Thoracic aorta (tissue), 2 donors: ENCODE measurements at places on chromosomes 16 and 17.
A peak's percentile ranks its signal among the peaks of the same experiment; 100 is the strongest.

GRCh38 chr17:6643451-6644125 is 2.7 kb downstream of the TXNDC17 start:
- H3K27ac ChIP-seq = no peak overlapping the region
- peaks cover 7% of the 10 kb centered on the region for H3K36me3 ChIP-seq
- peaks cover 7% of the 10 kb centered on the region for H3K4me1 ChIP-seq
- no peak for DNase-seq
- no peaks in the 10 kb centered on the region for H3K27me3 ChIP-seq

DNA sequence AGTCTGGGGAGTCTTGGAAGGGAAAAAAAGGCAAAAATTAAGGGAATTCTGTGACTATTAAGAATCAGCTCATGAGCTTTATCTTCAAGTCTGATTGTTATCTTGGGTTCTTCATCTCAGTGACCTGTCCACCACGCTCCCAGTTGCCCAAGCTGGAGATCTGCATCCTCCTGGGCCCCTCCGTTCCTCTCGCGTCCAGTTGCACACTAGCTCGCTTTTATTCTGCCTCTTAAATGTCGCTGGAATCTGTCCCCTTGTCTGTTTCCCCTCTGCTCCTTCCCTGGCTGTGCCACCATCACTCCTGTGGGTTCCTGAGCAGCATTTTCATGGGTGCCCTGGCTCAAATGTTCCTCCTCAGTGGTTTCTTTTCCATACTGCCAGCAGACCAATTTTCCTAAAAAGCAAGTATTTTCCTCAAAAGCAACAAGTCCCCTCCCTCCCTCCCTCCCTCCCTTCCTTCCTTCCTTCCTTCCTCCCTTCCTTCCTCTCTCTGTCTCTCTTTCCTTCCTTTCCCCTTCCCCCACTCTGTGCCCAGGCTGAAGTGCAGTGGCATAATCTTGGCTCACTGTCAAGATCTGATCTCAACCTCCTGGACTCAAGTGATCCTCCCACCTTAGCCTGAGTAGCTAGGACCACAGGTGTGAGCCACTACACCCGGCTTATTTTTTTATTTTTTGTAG is 1.4 kb downstream of the ENDOV start:
- H3K36me3 ChIP-seq = no peaks in the 10 kb centered on the region
- peaks cover 19% of the 10 kb centered on the region for H3K4me1 ChIP-seq
- no peak overlapping the region for H3K27ac ChIP-seq
- no peak for DNase-seq
- H3K4me3 ChIP-seq = peak overlapping the region; percentile 96
- no peaks in the 10 kb centered on the region for H3K27me3 ChIP-seq

DNA sequence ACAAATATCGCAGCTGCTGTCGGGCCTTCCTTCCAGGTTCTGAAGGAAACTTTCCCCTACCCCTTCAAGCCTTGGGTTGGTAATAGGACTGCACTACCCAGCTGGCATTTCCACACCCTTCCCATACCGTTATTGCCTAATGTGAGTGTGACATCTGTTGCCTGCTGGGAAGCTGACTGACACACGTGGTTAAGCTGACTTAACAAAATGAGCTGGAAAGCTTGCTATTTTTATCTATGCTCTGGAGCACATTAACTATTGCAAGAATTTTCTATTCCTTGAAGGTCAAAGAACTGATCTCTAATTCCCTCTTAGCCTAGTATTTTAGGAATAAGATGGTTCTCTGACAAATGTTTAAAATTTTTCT is 79.5 kb downstream of the PMP22 start:
- no peaks in the 10 kb centered on the region for H3K27me3 ChIP-seq
- no peak overlapping the region for H3K27ac ChIP-seq
- H3K36me3 ChIP-seq = no peaks in the 10 kb centered on the region
- no peaks in the 10 kb centered on the region for H3K4me1 ChIP-seq

DNA sequence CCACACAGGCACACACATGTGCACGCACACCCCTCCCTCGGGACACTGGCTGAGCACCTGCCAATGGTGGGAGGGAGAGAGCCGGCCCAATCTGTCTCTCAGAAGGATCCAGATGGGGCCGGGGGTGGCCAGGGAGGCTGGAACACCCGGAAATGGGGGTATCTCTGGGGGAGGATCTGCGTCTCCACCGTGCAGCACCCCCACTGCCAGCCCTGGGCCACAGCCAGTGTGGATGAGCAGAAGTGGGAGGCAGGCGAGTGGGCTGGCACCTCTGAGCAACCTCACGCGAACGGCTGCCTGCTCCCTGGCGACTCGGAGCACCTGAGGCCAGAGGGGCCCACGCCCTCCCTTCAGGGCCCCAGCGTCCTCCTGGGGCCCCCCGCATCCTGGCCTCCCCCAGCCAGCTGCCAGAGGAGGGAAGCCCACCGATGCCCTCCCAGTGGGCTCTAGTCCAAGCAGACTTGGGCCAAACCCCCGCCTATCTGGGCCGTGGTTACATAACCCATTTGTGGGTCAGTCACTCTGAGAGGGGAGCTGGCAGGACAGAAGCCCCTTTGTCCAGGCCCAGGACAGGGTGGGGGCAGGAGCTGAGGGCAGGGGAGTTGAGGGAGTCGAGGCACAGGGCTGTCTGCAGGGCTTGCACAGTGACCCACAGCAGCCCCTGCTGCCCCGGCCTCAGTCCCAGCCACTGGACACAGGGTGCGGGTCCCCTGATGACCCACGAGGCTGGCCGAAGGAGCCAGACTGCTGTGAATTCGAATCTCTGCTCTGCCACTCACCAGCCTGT is 5.6 kb downstream of the CASKIN1 start:
- no peak for DNase-seq
- no peaks in the 10 kb centered on the region for H3K36me3 ChIP-seq
- no peak overlapping the region for H3K4me3 ChIP-seq
- H3K4me1 ChIP-seq = peaks cover 5% of the 10 kb centered on the region

DNA sequence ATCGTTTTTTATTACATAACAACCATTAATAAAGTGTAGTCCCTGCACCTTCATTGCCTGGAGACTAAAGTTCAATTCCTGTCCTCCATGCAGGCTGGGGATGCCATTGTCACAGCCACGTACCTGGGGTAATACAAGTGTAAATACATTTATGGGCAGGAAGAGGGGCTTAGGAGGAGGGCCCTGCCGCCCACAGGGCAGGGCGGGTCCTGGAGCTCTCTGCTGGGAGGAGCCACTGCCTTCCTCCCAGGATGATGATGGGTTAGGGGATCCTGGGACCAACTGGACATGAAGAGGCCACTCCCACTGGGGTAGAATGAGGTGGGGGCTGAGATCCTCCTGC is 44.1 kb upstream of the SLC38A10 start:
- no peak overlapping the region for H3K4me3 ChIP-seq
- peak overlapping the region; percentile 21 for H3K27ac ChIP-seq
- DNase-seq = no peak
- H3K27me3 ChIP-seq = no peaks in the 10 kb centered on the region
- H3K36me3 ChIP-seq = no peaks in the 10 kb centered on the region

DNA sequence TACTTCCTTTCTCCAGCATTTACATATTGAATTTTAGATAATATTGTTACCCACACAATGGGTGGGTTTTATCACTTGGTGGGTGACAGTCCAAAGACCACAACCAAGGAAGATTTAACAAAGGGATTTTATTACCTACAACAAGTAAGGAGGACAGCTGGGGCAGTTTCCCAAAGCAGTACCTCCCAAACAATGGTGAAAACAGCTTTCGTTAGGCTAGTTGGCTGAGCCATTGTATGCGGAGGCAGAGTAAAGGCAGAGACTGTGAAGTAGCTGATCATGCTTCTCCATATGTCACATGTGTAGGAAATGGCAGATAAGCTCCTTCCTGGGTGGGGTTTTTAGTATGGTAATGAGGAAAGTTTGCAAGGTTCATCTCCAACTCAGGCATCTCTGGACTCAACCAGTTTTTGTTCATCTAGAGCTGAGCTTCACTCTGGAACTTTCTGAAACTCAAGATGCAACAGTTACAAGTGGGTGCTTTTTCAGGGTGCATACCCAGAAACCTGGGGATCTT is 104.3 kb upstream of the PSMD7 start:
- no peaks in the 10 kb centered on the region for H3K4me1 ChIP-seq
- no peaks in the 10 kb centered on the region for H3K36me3 ChIP-seq
- no peak overlapping the region for H3K27ac ChIP-seq
- no peak for DNase-seq

DNA sequence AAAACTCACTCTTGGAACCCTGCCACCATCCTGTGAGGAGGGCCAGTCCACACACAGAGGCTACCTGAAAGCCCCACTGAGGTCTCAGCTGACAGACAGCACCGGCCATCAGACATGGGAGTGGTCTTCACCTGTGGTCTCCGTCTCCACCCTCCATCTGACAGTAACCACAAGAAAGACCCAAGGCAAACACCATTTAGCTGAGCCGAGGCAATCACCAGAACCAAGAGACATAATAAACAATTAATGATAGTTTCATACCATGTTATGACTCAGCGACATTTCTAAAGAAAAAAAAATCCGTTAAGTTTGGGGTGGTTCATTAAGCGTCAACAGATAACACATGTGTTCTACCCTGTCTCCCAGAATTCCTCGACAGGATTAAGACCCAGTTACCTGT is 6.1 kb upstream of the EVPLL start:
- H3K36me3 ChIP-seq = no peaks in the 10 kb centered on the region
- no peak overlapping the region for H3K27ac ChIP-seq
- H3K27me3 ChIP-seq = no peaks in the 10 kb centered on the region
- no peaks in the 10 kb centered on the region for H3K4me1 ChIP-seq

- no peak overlapping the region for H3K27ac ChIP-seq
- H3K4me1 ChIP-seq = peaks cover 6% of the 10 kb centered on the region
- DNase-seq = no peak
- H3K36me3 ChIP-seq = no peaks in the 10 kb centered on the region
- peaks cover 5% of the 10 kb centered on the region for H3K27me3 ChIP-seq
- H3K4me3 ChIP-seq = peak overlapping the region; percentile 58
Observed at GRCh38 chr17:38605411-38605840, 326 bp downstream of the SRCIN1 start.

DNA sequence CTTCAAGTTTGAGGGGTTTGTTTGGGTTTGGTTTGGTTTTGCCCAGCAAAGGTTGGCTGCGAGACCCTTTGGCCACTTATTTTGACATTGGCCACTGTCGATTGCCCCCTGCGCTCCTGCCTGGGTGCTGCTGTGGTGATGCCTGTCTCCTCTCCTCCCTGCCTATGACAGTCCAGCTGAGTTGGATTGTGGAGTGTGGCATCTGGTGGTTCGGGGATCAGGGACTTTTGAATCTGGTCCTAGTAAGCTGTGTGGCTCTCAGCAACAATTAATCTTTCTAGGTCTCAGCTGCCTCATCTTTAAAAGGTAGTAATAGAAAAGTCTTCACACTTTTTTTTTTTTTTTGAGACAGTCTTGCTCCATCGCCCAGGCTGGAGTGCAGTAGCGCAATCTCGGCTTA is 27.1 kb downstream of the CDK5RAP3 start:
- no peak overlapping the region for H3K27ac ChIP-seq
- no peaks in the 10 kb centered on the region for H3K36me3 ChIP-seq
- H3K4me3 ChIP-seq = no peak overlapping the region
- H3K4me1 ChIP-seq = no peaks in the 10 kb centered on the region
- no peak for DNase-seq

GRCh38 chr16:86157616-86158247 is 258.8 kb downstream of the IRF8 start:
- no peaks in the 10 kb centered on the region for H3K27me3 ChIP-seq
- no peak overlapping the region for H3K4me3 ChIP-seq
- no peaks in the 10 kb centered on the region for H3K36me3 ChIP-seq
- no peak overlapping the region for H3K27ac ChIP-seq
- no peaks in the 10 kb centered on the region for H3K4me1 ChIP-seq

DNA sequence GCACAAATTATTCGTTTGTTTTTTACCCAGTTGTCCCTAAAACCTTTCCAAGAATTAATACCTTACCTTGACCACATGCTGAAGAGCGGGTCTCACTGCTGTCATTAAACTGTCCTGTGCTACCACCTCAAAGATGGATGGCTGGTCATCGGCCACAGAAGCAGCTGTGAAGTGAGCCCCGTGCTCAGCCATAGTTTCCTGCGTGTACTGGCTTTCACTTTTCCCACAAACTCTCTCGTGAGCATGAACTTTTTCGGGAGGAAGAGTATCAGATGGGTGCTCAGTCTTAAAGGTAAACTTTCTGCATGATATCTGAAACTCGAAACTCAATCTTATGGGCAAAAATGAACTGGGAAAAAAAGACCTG is 558 bp downstream of the PEX12 start:
- peaks cover 3% of the 10 kb centered on the region for H3K36me3 ChIP-seq
- H3K27me3 ChIP-seq = no peaks in the 10 kb centered on the region
- peak overlapping the region; percentile 94 for H3K27ac ChIP-seq
- peaks cover 25% of the 10 kb centered on the region for H3K4me1 ChIP-seq
- no peak for DNase-seq
- H3K4me3 ChIP-seq = peak overlapping the region; percentile 94

DNA sequence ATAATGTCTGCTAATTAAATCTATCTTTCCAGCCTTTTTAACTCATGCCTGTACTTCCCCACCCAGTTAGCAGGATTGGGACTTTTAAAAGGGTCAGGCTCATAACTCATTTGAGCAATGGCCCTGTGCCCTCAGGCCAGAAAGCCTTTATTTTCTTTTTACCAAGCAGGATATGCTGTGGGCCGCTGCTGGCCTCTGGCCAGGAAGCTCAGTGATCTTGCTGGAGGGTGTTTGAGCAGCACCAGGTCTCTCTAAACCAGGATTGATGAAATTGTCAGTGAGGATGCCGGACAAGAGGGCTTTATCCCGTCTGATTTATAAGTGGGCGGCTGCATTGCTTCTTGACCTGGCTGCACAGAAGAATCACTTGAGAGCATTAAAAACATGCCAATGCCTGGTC is 187.8 kb downstream of the RAB11FIP4 start:
- H3K27ac ChIP-seq = peak overlapping the region; percentile 87
- no peak for DNase-seq
- no peaks in the 10 kb centered on the region for H3K27me3 ChIP-seq
- H3K4me1 ChIP-seq = peaks cover 52% of the 10 kb centered on the region

DNA sequence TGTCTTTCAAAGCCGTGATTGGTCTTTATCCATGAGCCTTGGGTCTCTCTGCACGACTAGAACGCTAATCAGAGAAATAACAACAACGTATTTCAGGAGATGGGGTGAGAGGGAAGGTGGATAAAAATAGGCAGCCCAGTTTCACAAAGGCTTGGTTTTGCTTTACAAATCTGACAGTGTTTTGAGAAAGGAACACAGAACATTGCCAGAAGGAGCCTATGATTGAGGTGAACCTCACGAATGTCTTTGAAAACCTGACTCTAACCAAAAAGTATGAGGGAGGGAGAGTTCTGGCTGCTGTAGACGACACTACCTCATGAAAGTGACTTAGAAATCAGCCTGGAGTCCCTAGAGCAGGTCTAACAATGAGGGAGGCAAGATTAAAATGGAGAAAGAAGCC is 38.0 kb upstream of the NOL11 start:
- no peaks in the 10 kb centered on the region for H3K36me3 ChIP-seq
- no peak overlapping the region for H3K27ac ChIP-seq
- no peak for DNase-seq
- no peaks in the 10 kb centered on the region for H3K27me3 ChIP-seq
- H3K4me3 ChIP-seq = no peak overlapping the region

GRCh38 chr16:48014349-48015135 is 141.3 kb downstream of the ABCC12 start:
- H3K4me3 ChIP-seq = no peak overlapping the region
- H3K36me3 ChIP-seq = no peaks in the 10 kb centered on the region
- no peaks in the 10 kb centered on the region for H3K4me1 ChIP-seq
